Naive B cell (primary cell): ENCODE measurements at places on chromosomes 1 and 21. TPM values are rescaled to one million over a fixed set of nuclear protein-coding genes. Genes with fewer than 3 reads are reported as not detected.

LRRC53 gene
- polyA plus RNA-seq = not detected

ACTN2 gene
- polyA plus RNA-seq = not detected

CFAP126 gene
- polyA plus RNA-seq = not detected

C1orf87 gene
- polyA plus RNA-seq = not detected

C1orf146 gene
- polyA plus RNA-seq = not detected

CIART gene
- not detected for polyA plus RNA-seq

LDLRAD2 gene
- polyA plus RNA-seq = not detected

SPRR2F gene
- polyA plus RNA-seq = not detected

ANKRD34A gene
- polyA plus RNA-seq = 0.27 TPM
